Trophoblast cell (in vitro differentiated cells and primary cell): ENCODE measurements at places on chromosomes 16 and 17.

- DNase-seq, result no peak
Observed at GRCh38 chr17:44916781-44917241, 1.5 kb upstream of the GFAP start.

GRCh38 chr16:54437401-54437800, 150.8 kb upstream of the IRX3 start:
- no peak for DNase-seq

GRCh38 chr17:50375858-50376538, 3.0 kb downstream of the EME1 start:
- no peak for DNase-seq

GRCh38 chr17:59617156-59617732, 2.5 kb upstream of the CLTC start:
- peak; percentile 76 for DNase-seq

DNA sequence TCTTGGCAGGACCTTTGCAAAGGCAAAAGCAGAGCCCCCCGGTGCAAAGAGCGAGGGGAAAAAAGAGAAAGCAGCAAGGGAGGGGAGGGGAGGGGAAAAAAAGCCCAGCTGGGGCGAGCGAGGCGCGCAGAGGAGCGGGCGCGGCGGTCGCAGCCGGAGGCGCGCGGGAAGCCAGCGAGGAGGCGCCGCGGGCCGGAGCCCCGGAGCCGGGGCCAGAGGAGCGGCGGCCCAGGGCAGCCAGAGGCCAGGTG, 129 bp downstream of the IRX5 start:
- DNase-seq, result no peak
